NCI-H510A (cell line): ENCODE measurements at places on chromosomes 7 and 10.
A peak's percentile ranks its signal among the peaks of the same experiment; 100 is the strongest.

GRCh38 chr7:37045681-37046179, 321.4 kb upstream of the AOAH start:
- no peak for DNase-seq

DNA sequence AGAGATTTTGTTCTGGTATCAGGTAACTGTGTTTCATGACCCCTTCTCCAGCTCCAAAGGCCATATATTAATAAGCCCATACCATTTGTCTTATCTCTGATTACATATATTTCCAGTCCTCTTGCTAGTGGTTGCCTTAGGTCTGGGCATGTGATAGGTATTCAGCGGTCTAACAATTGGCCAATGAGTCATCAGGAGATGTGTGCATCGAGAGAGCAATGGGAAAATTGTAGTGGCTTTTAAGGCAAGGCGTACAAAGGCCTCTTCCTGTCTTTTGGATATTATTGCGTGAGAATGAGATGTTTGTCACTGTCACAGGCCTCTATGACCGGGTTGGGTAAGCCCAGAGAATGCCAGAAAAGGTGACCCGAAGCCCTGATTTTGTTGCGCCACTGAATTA, 38.6 kb upstream of the SFRP5 start:
- DNase-seq = no peak

- DNase-seq = no peak
Measured at GRCh38 chr7:121604627-121605316, 208.7 kb upstream of the FAM3C start.

DNA sequence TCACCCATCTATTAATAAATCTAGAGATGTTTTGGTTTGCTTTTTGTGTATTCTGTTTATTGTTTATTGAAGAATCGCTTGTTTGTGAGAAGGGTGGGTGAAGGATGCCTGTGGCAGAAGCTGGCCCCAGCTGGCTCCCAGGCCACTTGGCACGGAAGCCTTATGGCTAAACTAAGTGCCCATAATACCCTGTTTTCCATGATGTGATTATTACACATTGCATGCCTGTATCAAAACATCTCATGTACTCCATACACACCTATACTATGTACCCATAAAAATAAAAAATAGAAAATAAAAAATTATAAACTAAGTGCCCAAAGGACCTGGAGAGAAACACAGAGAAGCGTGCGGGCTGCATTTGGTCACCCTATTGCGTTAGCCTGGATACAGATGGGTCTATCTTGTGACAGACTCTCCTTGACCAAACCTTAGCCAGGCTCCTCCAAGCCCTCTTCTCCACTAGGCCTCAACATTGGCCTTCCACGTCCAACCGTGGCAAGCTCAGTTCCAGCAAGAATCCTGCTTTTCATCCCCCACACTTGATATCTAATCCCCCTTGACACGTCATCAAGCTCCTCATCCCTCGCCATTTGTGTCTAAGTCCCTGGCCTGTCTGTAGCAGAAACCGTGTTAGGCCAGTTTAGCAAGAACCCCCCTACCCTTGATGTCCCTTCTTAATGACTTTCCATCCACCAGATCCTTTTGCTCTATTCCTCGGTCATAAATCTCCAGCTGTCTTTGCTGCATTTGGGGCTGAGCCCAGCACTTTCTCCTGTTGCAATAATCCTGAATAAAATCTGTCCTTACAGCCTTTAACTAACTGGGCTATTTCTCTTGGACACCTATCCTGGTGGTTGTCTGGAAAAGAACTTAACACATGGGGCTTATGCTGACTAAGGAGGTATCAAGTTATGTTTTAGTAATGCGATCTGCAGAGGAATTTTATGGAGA, 245.2 kb downstream of the TNS3 start:
- DNase-seq = no peak

DNA sequence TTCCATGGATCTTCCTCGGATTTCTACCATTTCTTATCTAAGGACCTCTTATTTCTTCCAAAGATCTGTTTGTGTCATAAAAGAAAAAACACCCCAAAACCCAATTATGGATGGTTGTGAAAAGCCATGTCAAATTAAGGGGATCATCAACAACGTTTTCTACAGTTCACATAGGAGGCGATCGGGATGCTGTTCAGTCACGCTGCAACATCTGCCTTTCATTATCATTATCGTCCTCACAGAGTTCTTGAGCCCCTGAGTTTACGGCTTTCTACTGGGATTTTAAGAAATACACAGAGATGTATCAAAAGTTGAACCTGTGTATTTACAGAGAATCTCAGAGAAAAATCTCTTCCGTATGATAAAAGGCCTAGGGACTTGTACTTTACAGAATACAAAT, 101.4 kb downstream of the GRM8 start:
- no peak for DNase-seq

- DNase-seq = peak; percentile 7
Measured at GRCh38 chr10:120011359-120012130, 119.0 kb downstream of the SEC23IP start.
